ENCODE measurements at places on chromosomes 6 and 20. TPM values are rescaled to one million over a fixed set of nuclear protein-coding genes. Genes with fewer than 3 reads are reported as not detected.

The MUC21 gene
- total RNA-seq = not detected

- no peak for DNase-seq
These were observed 83.1 kb downstream of the KCNQ5 start for GRCh38 chr6:72704979-72705378.

DNA sequence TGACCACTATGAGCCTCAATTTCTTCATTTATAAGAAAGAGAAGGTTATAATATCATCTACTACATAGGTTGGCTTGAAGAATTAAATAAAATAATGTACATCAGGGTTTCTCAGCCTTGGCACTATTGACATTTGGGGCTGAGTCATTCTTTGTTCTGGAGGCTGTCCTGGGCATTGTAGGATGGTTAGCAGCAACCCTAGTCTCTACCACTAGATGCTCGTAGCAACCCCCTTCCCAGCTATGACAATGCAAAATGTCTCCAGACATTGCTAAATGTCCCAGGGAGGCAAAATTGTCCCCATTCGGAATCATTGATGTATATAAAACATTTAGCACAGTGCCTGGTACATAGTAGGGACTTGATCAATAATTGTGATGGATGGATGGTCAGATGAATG is 152.1 kb downstream of the KHDC1L start:
- no peak for DNase-seq

DNA sequence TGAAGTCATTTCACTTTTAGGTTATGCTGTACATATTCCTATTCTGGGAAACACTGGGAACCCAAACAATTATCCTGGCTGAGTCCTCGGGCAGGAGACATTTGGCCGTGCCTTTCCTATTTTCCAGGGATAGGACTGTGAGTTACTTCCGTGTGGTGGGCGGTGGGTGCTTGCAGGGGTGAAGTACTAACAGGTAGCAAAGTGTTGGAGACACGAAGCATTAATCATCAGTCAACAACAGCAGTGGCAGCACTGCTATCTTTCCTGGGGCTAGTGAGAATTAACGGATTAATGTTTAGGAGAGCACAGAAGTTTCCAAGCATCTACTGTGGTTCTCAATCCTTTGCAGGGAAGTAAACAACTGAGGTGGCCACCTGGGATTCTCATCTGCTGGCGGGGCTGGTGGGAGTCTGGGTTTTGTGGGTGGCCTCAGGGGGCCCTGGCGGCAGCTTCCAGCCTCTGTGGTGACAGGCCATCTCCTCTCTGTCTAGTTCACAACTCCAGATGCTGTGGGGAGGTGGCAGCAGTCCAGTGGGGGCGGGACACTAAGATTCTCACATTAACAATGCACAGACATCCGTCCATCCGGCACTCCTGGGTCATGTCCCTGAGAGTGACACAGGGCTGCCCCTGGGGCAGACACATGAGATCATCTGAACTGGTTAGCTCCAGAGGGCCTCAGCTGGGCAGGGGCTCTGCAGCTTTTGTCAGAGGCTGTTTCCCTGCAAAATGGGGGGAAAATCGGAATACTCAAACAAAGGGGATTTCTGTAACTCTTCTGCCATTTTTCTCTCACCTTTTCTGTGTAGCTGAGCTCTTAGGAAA is 90.9 kb downstream of the GJA10 start:
- no peak for DNase-seq

DNA sequence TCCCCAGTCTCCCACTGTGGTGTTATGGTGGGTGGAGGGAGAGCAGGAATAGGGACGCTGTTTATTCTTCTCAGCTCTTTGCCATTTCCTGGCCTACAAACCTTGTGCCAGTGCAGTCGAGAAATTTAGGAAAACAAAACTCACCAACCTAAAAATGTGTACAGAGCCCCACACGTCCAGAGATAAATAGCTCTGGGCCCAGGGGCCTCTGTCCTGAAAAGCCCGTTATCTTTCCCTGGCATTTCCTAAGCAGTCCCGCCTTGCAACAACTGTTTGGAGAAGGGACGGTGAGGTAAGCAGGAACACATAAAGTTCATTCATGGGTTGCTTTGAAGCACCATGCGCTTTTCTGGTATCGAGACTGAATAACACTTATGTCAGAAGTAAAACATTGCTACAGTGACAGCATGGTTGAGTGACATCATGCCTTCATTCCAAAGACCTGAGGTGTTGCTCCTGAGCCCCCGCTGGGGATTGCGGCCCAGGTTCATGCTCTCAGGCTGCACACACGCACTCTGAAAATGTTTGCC is 80.1 kb upstream of the NXT1 start:
- DNase-seq = no peak

- no peak for DNase-seq
These were observed 11.5 kb downstream of the PEDS1 start for GRCh38 chr20:50141811-50142561.

Measured in cerebellum (tissue), 4 donors.